ENCODE measurements at places on chromosomes 4 and X.

GRCh38 chr4:86155766-86156165 is 204.1 kb downstream of the MAPK10 start:
- no peak for DNase-seq

DNA sequence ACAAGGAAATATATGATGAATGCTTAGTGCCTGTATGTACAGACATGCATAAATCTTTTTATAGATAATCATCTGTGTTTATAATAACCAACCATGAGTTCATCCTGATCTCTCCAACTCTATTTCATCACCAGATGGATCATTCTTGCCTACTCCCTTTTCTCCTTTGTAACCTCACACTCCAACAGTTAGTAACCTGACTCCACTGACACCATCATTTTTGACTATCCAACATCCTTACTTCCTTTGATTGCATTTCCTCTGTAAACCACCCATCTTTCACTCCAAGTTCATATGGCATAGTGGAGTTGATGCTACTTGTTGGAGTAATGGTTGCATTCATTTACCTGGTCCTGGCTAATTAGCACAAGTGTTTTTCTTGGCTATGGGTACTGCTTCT is 170.6 kb downstream of the ZNF330 start:
- DNase-seq = no peak

GRCh38 chr4:26083987-26084386 is 170.0 kb downstream of the SMIM20 start:
- DNase-seq = no peak

DNA sequence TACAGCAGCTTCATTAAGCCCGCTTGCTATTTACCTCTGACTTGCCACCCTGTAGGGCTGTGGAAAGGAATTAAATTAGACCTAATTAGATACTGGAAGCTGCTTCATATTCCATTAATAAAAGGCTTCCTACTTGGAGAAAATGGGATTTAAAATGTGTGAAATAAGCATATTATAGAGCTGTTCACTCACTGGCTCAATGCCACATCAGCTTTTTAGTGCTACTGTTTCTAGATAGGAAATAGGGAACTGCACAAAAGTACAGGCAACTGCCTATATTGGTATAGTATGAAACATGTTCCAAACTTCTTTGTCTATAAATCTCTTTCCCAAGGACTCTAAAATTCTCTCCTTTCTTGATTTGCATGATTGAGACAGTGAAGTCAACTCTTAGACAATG is 407.9 kb upstream of the AADAT start:
- DNase-seq = no peak

DNA sequence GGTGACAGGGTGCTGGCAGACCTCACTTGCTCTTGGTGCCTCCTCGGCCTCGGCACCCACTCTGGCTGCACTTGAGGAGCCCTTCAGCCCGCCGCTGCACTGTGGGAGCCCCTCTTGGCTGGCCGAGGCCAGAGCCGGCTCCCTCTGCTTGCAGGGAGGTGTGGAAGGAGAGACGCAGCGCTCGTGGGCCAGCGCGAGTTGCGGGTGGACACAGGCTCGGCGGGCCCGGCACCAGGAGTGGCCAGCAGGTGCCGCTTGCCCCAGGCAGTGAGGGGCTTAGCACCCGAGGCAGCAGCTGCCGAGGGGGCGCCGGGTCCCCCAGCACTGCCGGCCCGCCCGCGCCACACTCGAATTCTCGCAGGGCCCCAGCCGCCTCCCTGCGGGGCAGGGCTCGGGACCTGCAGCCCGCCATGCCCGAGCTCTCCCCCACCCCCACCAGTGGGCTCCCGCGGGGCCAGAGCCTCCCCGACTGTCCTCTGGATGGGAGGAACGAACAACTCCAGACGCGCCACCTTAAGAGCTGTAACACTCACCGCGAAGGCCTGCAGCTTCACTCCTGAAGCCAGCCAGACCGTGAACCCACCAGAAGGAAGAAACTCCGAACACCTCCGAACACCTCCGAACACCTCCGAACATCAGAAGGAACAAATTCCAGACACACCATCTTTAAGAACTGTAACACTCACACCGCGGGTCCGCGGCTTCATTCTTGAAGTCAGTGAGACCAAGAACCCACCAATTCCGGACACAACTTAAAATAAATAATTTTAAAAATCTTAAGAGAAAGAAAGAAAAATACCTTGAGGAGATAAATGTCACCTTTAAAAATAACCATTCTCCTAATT is 311.1 kb upstream of the SLC7A11 start:
- no peak for DNase-seq

GRCh38 chrX:128581615-128582014 is 529.4 kb upstream of the ACTRT1 start:
- no peak for DNase-seq

DNA sequence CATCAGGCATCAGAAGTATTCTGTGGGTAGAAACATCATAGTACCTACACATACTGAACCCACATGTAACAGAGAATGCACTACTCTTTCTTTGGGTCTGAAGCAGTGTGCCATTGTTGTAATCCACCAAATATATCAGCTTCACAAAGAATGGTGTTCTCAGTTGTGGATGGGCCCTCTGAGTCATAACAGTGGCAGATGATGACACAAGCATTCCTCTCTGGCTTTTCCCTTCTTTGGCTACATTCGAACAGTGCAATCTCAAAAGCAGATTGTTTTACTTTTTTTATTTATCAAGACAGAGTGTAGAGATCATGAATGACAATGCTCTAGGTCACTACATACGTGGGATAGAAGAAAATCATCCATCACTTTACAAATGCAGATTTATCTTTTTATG is 247.2 kb upstream of the EPHA5 start:
- DNase-seq = no peak

DNA sequence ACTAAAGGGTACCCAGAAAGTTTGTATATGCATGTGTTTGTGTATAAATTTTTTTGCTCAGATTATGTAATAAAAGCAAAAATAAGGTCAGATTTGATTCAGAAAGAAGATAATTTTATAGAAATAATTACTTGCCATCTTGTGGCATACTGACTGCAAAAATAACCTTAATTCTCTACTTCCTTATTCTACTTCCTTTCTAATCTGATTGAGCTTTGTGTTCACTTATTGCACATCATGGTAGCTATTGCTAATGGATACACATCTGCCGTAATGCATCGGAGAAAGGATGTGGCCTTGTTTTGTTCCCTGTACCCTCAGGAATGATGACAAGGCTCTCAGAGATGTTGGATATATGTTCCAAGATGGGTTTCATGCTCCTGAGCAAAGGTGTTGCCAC is 10.5 kb upstream of the GNPDA2 start:
- DNase-seq = no peak

All from activated effector memory CD4-positive, alpha-beta T cell treated with anti-CD3 and anti-CD28 coated beads, Interleukin-2, amount 50 U/mL, for 16 hours (primary cell).